ENCODE measurements at places on chromosomes 5 and 9.

GRCh38 chr5:95843733-95844223, 21.3 kb upstream of the GLRX start:
- DNase-seq, result no peak

DNA sequence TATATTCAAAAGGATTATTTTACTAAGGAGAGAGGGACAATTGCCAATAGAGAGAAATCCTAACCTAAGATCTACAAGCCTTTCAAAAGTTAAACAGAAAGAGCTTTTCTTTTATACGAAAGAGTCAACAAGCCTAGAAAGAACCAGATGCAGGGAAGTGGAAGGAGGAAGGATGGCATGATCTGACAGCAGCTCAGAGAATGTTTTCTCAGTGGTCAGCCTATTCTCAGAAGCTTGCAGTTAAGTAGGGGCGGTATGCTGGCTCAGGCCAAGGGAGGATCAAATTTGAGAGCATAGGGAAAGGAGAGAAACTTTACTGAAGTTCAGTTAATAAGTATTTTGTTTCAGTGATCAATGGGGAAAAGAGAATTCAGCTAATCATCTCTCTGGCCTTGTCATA, 88.0 kb upstream of the FTMT start:
- no peak for DNase-seq

GRCh38 chr5:129019401-129019908, 54.2 kb downstream of the SLC27A6 start:
- DNase-seq, result no peak

DNA sequence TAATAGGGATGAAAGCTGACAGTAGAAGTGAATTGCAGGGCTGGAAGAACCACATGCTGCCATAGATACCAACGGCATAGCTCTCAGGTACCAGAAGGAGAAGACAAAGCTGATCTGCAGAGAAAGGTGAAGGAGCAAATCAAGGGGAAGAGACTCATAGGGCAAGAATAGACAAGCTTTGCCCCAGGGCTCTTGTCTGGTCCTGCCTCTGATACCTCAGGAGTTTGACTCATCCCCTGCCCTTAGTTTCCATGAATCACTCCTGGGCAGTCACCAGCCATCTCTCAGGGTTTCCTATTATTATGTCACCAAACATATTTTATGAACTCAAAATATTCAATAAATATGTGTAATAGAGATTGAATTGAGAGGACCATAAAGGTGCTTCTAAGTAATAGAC, 800.9 kb downstream of the DNAH5 start:
- DNase-seq, result no peak

DNA sequence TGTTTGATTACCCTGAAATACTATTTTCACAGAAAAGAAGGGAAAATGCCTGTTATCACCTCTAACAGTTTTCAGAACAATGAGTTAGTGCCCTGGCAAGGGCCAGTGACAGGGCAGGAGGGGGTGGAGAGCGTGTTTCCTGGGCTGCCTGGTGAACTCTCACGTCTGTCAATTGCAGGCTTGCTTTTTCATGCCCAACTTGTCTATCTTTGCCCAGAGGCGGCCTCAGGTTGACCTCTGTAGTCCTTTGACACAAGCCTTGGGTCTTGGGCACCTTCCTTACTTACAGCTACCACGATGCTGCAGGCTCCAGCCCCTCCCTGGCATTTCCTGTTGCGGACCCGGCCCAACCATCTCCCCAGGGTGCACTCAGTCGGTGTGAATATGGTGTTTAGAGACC, 2.2 kb upstream of the CEL start:
- no peak for DNase-seq

GRCh38 chr5:176859916-176860315, 39.2 kb downstream of the HK3 start:
- no peak for DNase-seq

DNA sequence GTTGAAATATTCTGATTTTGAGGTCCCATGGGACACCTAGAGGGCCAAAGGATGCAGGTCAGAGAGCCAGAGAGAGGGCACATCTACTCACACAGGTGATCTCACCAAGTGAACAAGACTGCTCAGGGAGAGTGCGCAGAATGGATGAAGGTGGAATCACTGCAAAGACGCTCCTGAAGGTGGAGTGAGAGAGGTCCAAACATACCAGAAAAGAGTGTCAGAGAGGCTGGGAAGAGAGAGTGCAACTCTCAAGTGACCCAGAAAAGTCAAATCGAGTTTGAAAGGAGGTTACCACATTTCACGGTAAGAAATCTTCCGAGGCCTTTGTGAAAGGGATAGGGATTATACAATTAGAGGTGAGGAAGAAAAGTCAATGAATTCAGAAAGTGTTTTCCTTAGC, 173.4 kb downstream of the EPB41L4A start:
- no peak for DNase-seq

DNA sequence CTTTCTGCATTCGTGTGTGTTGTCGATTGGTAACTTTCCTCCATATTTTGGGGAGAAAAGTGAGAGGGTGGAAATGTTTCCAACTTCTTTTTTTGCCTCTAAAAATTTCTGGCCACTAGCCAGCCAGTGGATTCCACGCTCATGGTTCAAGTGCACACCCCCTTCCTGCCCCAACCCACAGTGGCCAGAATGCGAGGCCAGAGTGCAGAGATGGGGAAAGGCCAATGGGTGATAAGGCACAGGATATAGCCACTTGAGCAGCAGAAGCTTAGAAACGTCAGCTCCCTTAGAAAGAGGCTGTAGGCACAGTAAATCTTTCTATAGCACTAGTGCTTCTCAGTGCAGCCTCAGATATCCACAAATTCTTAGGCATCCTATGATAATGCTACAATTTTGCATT, 75.8 kb upstream of the ADRB2 start:
- no peak for DNase-seq

DNA sequence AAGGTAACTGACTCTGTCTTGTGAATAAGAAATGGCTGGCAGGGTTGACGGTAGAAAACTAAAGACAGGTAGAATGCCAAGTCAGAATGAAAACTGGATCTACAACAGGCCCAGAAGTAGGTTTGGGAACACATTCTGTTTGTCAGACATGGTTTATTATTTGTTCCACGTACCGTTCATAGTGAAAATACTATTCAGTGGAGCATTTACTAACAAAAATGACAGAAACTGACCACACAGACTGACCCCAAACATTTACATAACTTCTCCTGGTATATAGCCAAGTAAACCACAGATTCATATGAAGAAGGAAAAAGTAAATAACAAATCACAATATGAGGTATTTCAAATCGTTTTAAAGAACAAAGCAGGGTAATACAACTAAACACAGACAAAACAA, 73.7 kb downstream of the SLC38A9 start:
- DNase-seq, result no peak

- DNase-seq, result no peak
These were observed 10.3 kb downstream of the OCLN start for GRCh38 chr5:69502767-69503488.

GRCh38 chr5:110297152-110297670, 429.3 kb downstream of the TMEM232 start:
- no peak for DNase-seq

- no peak for DNase-seq
These were observed 12.7 kb downstream of the ADGRV1 start for GRCh38 chr5:90571147-90571773.

DNA sequence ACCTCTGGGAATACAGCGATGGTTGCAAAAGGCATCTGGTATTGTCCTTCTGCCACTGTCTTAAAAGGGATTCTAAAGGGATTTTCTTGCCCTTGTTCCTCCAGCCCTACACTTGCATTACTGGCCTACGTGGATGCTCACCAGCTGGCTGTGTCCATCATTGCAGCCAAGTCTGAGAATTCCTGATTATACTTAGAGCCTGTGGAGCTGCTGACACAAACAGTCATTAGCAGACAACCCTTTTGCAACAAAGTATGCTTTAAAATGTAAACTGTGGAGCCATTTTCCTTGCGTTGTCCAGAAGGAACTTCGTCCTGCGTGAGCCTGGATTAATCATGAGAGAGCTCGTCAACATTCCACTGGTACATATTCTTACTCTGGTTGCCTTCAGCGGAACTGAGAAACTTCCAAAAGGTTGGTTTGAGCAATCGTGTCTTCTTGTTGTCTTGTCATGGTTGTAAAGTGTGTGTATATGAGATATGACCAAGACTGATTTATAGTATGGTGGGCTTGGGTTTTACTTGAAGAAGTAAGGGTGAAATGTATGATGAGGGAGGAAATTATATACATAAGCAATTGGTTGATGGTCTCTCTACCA, at the start of gene MUSK:
Gene MUSK, plus strand, starts transcription at position 222 of the 598 bp plus-strand sequence. Its CDS starts 114 bp downstream, at position 336.
- DNase-seq, result no peak

DNA sequence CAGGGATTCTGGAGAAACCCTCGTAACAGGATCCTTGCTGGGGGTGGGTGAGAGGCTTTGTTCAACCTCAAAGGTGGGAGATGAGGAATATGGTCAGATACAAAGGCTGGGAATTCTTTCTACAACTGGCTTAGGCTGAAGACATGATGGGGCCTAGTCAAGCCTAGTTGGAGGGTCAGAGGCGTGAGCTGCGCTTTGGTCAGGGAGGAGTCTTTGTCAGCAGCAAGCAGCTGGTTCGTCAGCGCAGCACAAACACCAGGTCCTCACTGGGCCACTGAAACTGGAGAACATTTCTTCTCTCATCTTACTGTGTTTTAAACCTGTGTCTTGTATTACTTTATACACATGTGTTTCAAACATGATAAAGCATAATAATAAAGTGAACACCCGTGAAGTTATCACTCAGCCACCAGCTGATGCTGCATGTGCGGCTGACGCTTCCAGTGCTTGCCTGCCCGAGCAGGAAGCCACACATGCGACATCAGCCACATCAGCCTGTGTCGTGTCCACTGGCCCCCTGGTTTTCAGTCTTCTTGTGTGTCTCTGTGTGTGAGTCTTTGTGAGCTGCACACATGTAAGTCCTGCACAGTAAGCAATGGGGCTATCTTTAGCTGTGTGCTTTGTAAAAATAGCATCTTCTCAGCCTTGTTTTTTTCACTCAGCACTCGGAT, 81.5 kb downstream of the WNK2 start:
- no peak for DNase-seq

DNA sequence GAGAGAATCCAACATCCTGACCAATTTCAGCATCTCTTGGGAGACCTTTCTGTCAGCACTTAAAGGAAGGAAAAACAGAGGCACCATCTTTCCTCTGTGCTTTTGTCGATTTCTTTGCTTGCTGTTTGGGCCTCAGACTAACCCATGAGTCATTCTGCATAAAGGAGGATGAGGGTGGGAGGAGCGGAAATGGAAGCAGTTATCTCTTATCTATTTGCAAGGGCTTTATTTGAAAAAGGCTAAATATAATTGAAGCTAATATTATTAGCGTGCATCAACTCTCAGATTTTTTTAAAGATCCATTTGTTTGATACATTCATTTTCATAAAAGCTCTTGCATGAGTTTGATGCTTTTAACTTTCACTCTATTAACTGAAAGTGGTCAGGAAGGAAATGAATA, 72.9 kb downstream of the ZNF622 start:
- DNase-seq, result no peak

DNA sequence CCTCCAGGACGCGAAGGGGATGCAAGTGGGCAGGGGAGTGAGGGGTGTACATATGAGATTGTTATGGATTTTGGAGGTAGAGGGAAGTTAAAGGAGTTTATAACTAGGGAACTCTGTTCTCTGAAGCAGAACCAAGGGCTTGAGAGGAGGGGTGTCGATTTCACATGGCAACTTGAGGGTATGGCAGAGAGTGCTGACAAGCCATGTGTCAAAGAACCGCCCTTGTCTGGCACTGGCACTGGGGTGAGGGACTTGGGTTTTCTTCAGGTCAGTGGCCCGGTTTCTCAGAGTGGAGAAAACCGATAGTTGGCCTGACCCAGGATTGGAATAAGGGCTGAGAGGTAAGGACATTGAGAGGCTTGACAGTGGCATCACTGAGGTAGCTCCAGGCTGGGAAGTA, 47.7 kb upstream of the TESK1 start:
- no peak for DNase-seq

- DNase-seq, result no peak
These were observed 46.2 kb downstream of the ASS1 start for GRCh38 chr9:130490981-130491380.

GRCh38 chr5:3526551-3527185, 69.0 kb upstream of the IRX1 start:
- DNase-seq, result no peak

DNA sequence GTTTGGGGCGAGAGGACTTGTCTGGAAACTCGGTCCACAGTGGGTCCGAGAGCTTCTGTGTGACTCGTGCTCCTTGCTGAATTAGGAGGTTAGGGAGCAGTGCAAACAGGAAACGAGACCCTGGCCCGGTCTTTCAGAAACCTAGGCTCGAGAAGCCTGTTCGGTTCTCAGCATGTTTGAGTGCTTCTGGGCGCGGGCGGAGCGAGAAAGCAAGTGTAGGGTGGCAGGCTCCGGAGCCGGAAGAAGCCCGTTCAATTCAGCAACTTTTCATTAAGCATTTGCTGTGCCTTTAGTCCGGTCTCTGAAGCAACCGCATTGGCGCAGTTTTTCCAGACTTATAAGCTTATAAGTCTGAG, 547 bp downstream of the CLTA start:
- peak; percentile 11 for DNase-seq

DNA sequence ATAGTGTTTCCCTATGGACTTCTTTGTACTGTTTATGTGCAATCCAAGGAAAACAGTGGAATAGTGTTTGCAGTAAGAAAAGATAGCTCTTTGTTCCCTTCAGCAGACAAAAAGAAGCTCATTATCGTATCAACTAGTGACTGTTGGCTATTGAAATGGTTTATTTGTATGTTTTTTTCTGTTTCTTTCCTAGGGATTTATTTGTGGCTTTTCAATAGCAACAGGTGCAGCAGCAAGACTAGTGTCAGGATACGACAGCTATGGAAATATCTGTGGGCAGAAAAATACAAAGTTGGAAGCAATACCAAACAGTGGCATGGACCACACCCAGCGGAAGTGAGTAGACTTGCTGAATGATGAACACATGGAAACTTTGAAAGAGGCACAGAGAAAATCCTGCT, 65.1 kb downstream of the SLC44A1 start:
- DNase-seq, result no peak

DNA sequence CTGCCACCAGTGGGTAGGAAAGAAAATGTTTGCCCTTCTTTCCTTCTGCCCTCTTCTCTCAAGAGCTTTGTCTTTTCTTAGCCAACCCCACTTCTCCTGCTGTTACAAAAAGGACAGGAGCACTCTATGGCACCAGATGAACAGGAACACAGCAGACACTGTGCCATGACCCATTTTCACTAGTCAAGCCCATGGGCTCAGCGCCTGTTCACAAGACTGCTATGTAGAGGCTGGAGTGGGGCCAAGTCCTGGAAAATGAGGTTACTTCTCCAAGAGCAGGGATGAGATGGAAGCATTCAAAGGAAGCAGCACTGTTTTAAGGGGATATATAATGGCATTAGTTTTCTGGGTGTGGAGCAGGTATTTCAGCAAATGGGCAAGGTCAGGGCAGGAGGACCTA, 46.8 kb upstream of the GRAMD2B start:
- no peak for DNase-seq

GRCh38 chr9:81558091-81558830, 131.1 kb downstream of the TLE1 start:
- no peak for DNase-seq

DNA sequence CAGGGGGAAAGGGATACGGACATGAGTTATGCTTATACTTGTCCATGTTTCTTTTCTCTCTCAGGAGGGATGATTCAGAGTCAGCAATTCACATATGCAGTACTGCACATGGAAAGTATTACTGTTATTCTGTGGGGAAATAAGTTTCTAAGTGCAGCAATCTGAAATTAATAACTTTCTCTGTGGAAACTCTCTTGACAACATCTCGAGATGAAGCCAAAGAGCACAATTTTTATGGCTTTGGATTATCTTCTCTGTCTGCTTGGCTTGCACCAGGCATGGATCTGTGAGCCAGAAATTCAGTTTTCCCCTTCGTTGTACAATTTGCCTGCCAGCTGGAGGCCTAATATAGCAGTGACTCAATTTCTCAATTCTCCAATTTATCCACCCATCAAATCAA, 2.5 kb upstream of the NDFIP1 start:
- no peak for DNase-seq
